ENCODE measurements at places on chromosomes 2 and 18. TPM values are rescaled to one million over a fixed set of nuclear protein-coding genes. Genes with fewer than 3 reads are reported as not detected.

GRCh38 chr2:63698786-63699548 is 110.2 kb downstream of the MDH1 start:
- no peak for DNase-seq

The SLC19A3 gene
- total RNA-seq = 0.54 TPM

The CRACDL gene
- 0.37 TPM for total RNA-seq

DNA sequence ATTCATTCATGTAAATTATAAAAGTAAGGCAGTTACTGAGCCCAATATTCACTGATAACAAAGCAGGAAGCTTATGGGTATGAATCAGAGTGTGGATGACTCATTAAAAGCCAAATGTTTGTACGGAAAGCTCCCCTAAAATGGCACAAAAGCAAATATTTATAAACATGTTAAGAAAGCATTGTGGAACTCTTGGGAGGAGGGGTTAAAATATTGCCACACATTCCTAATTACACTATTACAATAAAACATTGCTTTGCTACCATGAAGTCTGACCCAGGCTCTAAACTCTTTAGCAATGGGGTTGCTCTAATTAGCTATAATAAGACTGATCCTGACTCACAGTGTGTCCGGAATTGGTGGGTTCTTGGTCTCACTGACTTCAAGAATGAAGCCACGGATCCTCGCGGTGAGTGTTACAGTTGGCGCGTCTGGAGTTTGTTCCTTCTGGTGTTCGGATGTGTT is 110.9 kb downstream of the NAB1 start:
- DNase-seq = no peak

GRCh38 chr2:44895061-44895460 is 46.4 kb upstream of the SIX3 start:
- DNase-seq = no peak

- no peak for DNase-seq
Measured at GRCh38 chr2:122019724-122020123, 264.3 kb downstream of the TSN start.

DNA sequence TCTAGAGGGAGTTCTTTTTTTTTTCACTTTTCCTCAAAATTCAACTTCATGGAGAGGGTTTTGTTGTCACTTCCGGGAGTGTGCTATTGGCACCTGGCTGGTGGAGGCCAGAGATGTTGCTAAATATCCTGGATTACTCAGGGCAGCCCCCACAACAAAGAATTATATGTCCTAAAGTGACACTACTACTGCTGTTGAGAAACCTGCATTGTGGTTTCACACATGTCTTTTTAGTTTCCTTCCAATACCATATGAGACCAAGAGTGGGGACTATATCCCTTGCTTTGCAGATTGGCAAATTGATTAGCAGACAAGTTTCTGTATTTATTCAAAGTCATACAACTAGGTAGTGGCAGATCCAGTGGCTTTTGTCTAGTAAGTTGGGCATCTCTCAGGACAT is 826.8 kb downstream of the TRIB2 start:
- DNase-seq = no peak

DNA sequence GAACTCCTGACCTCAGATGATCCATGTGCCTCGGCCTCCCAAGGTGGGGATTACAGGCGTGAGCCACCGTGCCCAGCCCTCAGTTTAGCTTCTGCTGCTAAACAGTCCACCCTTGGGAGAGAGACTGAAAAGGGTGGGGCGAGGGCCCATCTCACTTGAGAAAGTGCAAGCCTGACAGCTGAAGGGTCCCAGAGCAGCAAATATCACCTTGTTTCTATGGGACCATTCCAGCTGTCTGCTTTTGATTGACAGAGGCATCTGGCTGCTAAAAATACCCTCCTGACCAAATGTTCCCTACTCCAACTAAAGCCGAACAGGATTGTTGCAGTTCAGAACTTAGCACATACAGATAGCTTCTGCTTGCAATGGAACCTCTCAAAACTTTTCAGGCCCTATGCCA is 436 bp upstream of the SMYD1 start:
- DNase-seq = no peak

All from neural crest cell (in vitro differentiated cells).